Hair follicle dermal papilla cell (primary cell): ENCODE measurements at places on chromosomes 13 and 19. TPM values are rescaled to one million over a fixed set of nuclear protein-coding genes. Genes with fewer than 3 reads are reported as not detected.

PLPPR3 gene
- 1.3 and 2.4 TPM in 2 replicates for total RNA-seq

ZNF134 gene
- total RNA-seq, result 33.9 and 40.4 TPM in 2 replicates

CIRBP gene
- 234 and 348 TPM in 2 replicates for total RNA-seq

GET3 gene
- total RNA-seq, result 74.2 and 91.0 TPM in 2 replicates

CCDC8 gene
- total RNA-seq, result 12.8 and 27.4 TPM in 2 replicates

MISP gene
- under 0.01 TPM in 1 of 2 replicates, not detected in the other for total RNA-seq

LCP1 gene
- total RNA-seq, result 0.61 and 0.81 TPM in 2 replicates

CELF5 gene
- total RNA-seq, result 0.12 TPM in 1 of 2 replicates, not detected in the other

ZSCAN5A gene
- total RNA-seq, result 7.5 and 7.8 TPM in 2 replicates

GSX1 gene
- not detected in 2 replicates for total RNA-seq
